ENCODE measurements at places on chromosomes 7 and 10.

DNA sequence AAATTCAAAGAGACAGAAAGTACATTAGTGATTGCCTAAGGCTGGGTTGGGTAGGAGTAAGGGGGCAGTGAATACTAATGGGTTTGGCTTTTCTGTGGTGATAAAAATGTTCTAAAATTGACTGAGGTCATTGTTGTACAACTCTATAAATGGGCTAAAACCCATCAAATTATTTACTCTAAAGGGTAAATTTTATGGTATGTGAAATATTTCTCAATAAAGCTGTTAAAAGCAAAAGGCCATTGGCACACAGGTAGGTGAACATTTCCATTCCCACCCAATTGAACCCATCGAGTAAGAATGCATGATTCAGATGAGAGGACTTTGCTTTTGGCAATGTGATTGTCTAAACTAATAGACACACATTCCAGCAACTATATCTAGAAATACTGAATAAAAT is 579.4 kb downstream of the GATA3 start:
- DNase-seq = no peak

DNA sequence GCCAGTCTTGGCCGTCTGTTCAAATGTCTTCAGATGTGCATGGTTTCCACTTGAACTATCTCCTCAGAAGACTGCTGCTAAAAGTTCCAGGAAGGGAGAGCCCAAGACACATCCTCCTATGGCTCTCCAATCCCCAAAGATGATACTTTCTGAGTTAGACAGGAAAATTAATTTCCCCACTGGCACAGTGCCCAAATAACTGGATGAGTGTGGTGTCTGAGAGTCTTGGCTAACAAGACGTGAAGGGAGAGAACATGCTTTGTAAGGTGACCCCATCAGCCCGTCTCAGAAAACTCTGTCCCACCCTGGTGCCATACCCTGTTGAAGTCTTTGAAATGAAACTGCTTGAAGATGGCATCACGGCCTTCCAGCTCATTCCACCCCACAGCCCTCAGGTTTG is 2.9 kb downstream of the PCBD1 start:
- DNase-seq = no peak

GRCh38 chr10:91487911-91488582 is 77.9 kb downstream of the HECTD2 start:
- no peak for DNase-seq

GRCh38 chr10:3850999-3851937 is 66.3 kb upstream of the KLF6 start:
- DNase-seq = peak; percentile 64

- DNase-seq = no peak
These were observed 330.6 kb downstream of the CCSER2 start for GRCh38 chr10:84659027-84659426.
